ENCODE measurements at places on chromosomes 5 and 9. TPM values are rescaled to one million over a fixed set of nuclear protein-coding genes. Genes with fewer than 3 reads are reported as not detected.

FOXI1 gene
- not detected for total RNA-seq

PAEP gene
- total RNA-seq: not detected

MPDZ gene
- total RNA-seq: 50.3 TPM

SPINK4 gene
- total RNA-seq: not detected

SPATA31A3 gene
- not detected for total RNA-seq

STPG3 gene
- not detected for total RNA-seq

NUDT2 gene
- total RNA-seq: 26.6 TPM

MZB1 gene
- not detected for total RNA-seq

Data from hair follicle dermal papilla cell (primary cell).